ENCODE measurements at places on chromosomes 6 and 20.

DNA sequence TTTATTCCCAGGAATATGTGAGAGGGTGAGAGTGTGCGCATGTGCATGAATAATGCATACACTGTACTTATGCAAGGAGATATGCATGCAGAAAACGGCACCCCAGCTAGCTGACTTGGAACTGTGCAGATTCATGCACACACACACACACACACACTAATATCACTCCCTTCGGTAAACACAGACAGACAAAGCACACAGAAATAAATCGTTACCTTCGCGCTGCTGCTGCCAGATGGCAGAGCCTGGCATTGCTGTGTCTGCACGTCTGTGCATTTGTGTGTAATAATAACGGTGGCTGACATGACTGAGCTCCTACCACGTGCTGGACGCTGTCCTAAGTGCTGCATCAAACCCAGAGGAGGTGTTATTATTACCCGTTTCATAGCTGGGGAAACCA, 36.8 kb downstream of the PREX1 start:
- DNase-seq, result no peak

GRCh38 chr6:145705561-145705960, 29.8 kb downstream of the EPM2A start:
- no peak for DNase-seq

DNA sequence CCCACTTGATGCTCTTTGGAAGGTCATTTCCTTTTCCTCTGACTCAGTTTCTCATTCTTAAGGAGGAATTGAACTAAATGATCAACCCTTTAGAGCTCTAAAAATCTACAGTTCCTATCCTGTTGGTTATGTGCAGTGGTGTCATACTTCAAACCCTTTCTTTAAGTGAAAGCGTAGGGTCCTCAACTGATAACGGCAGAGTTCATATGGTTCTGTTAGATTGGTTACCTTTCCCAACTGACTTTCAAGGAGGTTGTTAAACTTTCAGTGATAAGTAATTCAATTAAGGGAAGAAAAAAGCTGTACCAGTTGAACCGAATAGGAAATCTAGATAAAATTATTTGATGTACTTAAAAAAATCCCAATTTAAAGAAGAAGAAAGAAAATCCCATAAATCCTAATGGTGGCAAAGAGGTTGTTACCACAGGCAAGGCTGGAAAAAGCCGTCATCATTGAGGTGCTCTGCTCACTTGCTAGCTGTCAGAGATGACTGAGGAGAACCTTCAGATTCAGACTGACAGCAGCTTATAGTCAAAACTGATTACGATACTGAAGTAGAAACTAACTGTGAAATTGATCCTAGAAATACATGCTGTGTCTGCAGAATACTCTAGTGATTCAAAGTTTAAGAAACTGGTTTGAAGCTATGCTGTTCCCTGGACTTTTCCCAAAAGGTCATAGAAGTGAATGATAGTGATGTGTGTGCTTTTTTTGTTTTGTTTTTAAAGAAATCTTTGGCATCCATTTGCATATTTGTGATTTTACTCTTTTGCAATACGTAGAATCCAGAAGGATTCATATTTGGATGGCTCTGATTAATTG, 16.2 kb downstream of the TMEM14A start:
- no peak for DNase-seq

DNA sequence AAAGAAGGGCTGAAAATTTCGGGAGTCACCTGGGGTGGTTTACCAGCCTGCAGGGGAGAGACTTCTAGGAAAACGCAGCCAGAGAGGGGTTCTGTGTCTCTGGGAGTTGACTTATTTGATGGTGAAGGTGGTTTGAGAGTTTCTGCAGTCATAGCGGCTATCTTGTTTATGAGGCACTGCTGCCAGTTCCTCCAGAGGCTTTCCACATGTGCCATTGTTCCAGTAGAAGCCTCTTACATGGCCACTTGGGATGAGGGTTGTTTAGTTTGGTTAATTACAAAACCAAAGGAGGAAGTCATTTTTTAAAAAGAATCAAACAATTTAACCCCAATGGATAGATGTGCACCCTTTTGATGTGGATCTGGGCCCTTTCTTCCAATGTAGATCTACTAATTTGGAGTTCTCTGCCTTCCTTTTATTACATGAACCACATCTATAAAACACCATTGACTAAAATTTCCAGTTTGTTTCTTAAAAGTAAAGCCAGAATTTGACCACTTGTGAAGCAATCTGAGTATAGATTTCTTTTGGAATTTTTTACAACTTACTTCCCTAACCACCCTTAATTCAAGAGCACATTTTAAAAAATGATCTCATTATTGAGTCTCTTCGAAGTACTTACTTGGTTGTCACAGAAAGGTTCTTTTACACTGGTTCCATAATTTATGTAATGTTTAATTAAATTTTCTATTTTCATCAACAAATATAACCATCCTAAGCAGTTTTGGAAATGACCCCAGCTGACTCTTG, 97.6 kb downstream of the TCP11 start:
- DNase-seq, result no peak

DNA sequence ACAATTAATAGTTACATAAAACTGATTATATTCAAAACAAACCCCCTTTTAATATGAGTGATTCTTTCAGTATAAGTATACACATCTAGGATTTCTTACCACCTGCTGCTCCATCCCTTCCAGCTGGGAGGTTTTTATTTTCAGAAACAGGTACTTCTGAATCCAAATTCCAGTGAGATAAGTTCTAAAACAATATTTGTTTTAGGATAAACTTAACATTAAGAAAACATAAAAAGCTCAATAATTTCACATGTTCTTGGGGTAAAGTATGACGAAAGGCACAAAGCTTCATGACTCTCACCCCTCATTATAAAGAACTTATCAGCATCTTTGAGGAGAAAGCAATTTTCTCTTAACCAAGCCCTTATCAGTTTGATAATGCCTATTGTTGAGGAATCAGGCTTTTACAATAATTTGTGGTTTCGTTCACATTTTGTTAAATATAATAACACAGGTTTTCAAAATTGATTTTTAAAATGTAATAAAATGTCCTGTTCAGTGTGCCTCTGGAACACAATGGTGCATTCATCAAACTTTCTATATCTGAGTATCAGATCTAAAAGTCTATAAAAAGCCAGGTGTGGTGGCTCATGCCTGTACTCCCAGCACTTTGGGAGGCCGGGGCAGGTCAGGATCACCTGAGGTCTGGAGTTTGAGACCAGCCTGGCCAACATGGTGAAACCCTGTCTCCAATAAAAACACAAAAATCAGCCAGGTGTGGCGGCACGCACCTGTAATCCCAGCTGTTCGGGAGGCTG, 4.3 kb downstream of the FAM217A start:
- DNase-seq, result no peak

DNA sequence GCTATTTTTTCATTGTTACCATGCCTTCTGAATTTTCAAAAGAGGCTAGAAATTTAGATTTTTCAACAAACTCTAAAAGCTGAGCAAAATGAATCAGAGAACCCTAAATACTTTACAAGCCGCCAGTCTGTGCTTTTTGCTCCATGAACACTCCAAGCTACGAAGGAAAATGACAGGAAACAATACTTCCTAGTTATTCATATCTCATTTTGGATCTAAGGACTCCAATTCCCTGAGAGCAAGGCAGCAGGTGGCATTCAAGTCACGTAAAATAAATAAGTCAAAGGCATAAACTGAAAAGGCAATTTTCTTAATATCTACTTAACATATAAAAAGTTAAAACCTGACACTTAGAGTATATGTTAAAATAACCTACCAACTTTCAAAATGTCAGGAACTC, 50.6 kb downstream of the PDSS2 start:
- no peak for DNase-seq

- DNase-seq, result no peak
Observed at GRCh38 chr6:111870742-111871064, 2.5 kb downstream of the FYN start.

GRCh38 chr6:105862936-105863607, 223.1 kb upstream of the PRDM1 start:
- DNase-seq, result no peak

- no peak for DNase-seq
Observed at GRCh38 chr6:78513856-78514255, 353.5 kb upstream of the IRAK1BP1 start.

DNA sequence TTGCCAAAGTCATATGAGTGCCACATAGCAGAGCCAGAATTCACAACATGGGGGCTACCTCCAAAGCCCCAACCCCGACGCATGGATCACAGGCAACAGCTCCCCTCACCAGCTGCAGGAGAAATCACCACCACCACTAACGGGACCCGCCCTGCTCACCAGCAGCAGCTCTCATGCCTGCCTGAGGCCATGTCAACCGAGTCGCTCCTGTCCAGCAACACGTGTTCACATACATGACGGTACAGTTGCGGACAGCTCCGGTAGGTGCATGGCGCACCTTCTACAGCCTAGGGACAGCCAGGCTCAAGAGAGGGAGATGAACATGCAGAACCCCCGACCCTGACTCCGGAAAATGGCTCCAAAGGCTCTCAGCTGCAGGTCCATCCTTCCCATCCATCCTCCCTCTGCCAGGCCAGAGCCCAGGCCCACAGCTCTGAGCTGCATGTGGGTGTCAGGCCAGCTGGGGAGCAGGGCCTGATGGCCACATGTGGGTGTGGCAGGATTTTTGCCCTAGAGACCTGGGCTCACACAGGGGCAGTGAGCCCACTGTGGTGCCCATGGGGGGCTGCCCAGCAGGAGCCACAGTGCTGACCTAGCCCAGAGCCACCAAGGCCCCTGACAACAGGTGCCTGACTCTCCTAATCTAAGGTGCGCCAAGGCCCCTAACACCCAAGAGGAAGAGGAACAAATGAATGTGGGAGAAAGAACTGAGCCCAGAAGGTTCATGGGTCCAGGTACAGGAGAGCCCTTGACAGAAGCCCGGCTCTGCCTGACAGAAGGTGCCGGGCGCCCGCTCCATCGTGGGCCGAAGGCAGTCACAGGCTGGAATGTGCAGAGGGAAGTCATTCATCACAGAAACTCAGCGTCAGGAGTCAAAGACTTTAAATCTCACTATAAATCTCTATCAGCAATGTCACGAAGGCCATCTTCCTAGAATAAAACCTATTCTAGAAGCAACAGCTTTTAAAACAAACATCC, 10.5 kb downstream of the RPS6KA2 start:
- no peak for DNase-seq

- DNase-seq, result no peak
Observed at GRCh38 chr20:25274481-25274880, 26.6 kb downstream of the PYGB start.

- DNase-seq, result no peak
Observed at GRCh38 chr6:85465762-85466161, 15.9 kb downstream of the NT5E start.

GRCh38 chr6:53858196-53858595, 63.4 kb downstream of the LRRC1 start:
- no peak for DNase-seq

- no peak for DNase-seq
Observed at GRCh38 chr6:2129182-2129621, 116.2 kb downstream of the GMDS start.

DNA sequence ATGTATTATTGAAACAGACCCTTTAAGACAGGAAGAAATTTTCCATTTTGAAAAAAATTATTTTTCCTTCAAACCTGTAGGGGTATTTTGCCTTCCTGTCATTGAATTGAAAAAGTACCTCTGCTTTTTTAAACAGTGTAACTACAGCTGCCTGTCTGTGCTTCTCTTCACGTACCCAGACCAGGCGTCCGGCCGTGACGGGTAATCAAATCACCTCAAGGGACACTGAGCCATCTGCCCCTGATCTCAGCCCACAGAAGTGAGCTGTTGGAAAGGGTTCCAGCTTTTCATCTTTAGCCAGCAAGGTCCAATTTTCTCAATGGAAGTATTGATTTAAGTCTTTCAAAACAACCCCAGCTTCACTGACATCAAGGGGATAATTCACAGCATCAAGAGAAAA, 58.0 kb downstream of the SLC35D3 start:
- DNase-seq, result no peak

GRCh38 chr6:144581812-144582537, 296.8 kb downstream of the UTRN start:
- DNase-seq, result no peak

GRCh38 chr6:147820520-147820919, 312.0 kb downstream of the SAMD5 start:
- no peak for DNase-seq

- DNase-seq, result no peak
Observed at GRCh38 chr6:42229506-42230119, 12.0 kb upstream of the MRPS10 start.

DNA sequence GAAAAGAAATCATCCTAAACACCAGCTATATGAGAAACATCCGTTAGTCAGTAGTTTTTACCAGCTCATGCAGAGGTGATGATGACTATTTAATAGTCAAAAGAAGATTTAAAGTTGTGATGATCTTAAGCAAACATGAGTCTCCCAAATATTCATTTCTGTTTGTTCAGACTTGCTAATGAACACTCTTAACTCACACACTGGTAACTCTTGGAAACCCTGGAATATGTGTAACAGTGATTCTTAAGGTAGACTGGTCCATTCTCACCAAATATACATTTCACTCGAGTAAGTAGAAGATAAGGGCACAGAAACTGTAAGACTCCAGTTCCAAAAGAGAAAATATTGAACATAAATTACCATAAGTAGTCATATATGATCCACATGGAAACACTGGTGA, 29.1 kb downstream of the RSPO3 start:
- no peak for DNase-seq

DNA sequence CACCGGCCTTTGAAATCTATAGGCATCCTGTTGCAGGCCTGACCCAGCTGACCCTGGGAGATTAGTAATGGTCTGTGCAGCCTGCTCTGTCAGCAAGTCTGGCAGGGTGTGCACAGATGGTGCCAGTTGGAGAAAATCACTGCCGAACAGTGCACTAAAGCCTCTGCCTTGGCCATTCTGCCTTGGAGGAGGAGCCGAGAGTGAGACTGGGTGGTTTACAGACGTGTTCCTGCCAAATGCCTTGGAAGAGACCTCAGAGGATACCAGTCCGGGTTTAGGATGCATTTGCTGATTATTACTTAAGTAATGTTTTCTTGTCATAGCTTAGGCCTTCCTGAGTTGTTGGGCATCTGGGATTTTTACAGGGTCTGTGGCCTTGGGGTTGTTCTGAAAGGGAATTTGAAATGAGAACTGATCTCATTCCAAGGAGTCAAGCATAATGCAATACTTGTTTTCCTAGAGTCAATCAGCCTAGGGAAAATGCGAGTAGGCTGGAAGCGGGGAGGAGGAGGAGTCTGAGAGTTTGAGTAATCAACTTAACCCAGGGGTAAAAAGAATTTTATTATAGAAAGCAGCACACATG, 292.1 kb downstream of the SOX4 start:
- DNase-seq, result no peak

GRCh38 chr6:45031601-45032000, 296.5 kb upstream of the RUNX2 start:
- no peak for DNase-seq

DNA sequence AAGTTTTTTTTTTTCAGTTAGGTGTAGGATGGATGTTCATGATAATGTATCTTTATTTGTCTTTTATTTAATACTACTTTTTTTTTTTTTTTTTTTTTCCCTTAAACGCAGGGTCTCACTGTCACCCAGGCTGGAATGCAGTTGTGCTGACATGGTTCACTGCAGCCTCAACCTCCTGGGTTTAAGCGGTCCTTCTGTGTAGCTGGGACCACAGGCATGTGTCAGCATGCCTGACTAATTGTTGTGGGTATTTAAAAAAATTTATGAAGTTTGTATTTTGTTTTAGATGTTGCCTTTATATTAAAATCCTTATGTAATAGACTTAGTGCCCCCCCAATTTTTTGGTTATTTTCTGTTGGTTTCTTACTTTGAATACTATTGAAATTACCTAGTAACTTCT, 42.6 kb downstream of the NCOA3 start:
- DNase-seq, result no peak

All from stimulated activated CD4-positive, alpha-beta T cell treated with anti-CD3 and anti-CD28 coated beads, Interleukin-12 subunit alpha, Interleukin-12 subunit beta, amount 100 ng/mL, for 48 hours (primary cell).